ENCODE measurements at places on chromosomes 12 and 14.

DNA sequence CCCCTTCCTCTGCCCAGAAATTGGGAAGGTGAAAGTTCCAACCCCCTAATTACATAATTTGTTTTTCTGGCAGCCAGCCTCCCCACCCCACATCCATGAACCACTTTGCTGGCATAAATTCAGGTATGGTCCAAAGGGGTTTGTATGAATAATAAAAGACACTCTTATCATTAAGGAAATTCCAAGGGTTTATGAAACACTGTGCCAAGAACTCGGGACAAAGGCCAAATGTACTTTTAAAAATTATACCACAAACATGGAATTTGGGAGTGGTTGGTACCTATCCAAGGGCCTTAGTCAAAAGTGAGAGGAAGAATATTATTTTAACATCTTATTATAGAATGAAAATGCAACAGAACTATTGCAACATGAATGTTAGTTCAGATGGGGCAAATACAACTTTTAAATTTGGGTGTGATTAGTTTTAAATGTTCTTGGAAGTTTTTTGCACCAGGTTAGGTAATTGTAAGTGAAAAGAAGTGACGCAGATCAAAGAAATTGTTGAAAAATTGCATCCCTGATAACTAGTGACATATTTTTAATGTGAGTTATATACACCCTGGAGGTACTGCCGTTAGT lies 217.8 kb downstream of the TMEM117 start:
- DNase-seq, result no peak

- no peak for DNase-seq
Observed at GRCh38 chr14:28656704-28657255, 109.8 kb upstream of the FOXG1 start.

- peak; percentile 58 for DNase-seq
Observed at GRCh38 chr12:55931780-55932550, 1.0 kb downstream of the DGKA start.

DNA sequence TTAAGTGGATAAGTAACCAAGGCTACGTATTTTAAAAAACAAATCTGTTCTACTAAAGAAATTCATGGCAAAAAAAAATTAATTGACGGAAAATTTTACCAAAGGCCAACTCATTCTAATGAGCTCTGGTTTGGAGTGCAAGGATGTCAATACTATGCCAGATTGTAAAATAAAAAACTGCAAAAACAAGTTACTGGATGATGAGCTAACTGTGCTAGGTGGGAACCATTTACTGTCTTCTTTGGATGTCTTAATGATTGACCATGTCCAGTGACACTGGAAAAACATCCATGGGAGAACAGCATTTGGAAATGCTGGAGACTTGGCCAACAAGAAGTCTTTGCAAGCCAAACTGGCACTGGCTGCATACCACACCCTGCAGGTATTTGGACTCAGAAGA lies 41.6 kb downstream of the KITLG start:
- DNase-seq, result no peak

- no peak for DNase-seq
Observed at GRCh38 chr12:47896022-47896421, 8.8 kb downstream of the VDR start.

- DNase-seq, result no peak
Observed at GRCh38 chr14:23181946-23182345, 1.5 kb downstream of the SLC7A8 start.

- no peak for DNase-seq
Observed at GRCh38 chr12:128442096-128442495, 175.1 kb downstream of the TMEM132C start.

DNA sequence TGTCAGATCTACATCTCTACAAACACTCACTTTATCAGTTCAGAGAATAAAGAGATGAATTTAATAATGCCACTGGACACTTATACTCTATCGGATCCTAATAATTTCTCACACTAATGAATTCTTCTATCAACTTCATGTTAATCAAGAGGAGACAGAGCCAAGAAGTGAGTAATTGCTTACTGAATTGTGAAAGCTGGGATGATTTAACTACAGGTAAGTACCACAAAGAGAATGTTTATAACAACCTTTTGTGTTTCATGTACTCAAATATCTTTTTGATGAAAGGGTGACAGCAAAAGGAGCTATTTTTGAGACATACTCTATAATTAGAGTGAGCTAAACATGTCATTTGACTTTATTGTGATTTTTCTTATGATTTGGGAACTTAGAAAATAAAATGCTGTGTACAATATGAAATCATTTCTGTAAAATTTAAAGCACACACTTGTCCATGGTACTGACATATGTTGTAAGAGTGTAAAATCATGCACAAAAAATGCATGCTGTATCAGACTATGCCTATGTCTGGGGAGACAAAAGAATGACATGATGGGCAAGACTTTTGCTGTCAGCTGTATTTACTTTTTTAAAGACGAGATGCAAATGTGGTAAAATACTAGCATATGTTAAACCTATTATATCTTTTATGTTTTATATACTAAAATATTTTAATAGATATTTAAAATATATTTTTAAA lies 361.2 kb downstream of the CCER1 start:
- no peak for DNase-seq

GRCh38 chr12:131852551-131853299 lies 24.5 kb downstream of the MMP17 start:
- DNase-seq, result no peak

GRCh38 chr12:77131977-77132490 lies 66.7 kb upstream of the E2F7 start:
- peak; percentile 71 for DNase-seq

GRCh38 chr14:35292770-35293561 lies 784 bp downstream of the PSMA6 start:
- no peak for DNase-seq

DNA sequence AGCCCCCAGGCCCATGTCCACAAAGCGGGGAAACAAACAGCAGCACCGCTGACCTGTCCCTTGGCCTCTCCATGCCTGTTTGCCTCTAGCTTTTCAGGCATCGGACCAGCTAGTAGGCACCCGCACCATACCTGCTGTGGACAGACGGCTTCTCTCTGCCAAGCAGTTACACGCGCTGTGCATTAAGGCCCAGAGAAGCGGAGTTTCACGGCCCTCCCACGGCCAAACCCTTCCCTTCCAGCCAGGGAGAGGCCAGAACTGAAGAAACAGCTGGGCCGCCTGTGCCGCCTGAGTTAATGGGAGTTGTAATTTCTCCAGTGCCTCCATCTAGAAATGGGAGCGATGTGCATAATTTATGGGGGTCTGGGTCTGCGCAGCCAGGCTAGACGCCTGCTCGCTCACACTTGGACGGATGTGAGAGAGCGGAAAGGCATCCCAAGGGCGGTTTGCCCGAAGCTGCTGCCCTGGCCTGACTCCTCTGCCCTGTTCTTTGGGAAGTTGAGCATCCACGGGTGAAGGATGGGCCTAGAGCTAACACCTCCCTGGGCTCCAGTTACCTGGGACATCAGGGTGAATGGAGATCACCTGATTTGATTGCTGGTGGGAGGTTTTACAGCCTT lies 89.7 kb upstream of the BCL11B start:
- no peak for DNase-seq

- DNase-seq, result peak; percentile 29
Observed at GRCh38 chr12:27305673-27306456, 26.8 kb upstream of the BMAL2 start.

DNA sequence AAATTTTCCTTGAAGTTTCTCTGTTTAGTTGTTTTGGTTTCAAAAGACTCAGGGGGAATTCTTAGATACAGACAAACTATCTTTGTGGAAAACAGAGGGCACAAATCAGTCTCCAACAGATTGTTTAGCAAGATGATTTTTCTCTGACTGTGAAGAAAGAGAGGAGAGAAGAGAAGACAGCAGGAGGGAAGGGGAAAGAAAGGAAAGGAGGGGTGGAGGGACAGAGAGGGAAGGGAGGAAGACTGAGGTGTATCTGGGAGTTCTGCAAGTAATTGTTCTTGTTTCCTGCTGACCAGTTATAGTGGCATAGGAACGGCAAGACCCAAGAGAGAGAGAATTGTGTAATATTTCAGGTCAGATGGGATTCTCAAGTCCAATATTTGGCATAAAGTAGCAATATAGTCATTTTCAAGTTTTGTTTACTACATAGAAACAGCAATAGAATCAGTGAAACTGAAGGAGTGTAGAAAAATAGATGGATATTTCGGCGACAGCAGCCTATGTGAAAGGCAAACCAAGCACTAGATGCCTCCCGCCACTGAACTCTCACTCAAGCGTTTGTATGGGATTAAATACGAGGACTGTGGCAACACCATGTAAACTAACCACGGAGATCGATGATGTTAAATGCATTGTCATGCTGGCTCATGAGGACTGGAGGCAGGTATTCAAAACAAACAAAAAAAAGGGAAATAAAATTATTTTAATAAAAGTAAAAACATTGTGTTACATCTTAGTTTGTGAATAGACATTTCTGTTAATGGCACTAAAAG lies 342.5 kb downstream of the SLC16A7 start:
- DNase-seq, result peak; percentile 40

DNA sequence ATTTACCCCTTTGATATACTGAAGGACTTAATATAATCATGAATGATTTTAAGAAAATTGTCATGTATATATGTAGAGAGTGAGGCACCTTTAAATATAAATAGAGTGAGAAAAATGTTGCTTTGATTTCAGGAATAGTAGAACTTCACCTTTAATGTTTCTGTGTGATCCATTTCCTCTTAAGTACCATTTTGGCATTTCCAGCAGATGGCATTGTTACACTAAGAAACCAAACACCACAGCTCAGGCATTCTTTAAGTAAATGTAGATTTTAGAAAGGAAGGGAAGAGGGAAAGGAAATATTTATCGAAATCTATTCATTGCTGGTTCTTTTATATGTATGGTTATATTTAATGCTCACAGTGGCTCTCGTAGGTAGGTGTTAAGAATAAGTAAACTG lies 556.7 kb upstream of the FBXO33 start:
- peak; percentile 81 for DNase-seq

- no peak for DNase-seq
Observed at GRCh38 chr14:24713404-24713803, 79.4 kb upstream of the GZMB start.
